Hypothalamus (tissue), 51 donors: ENCODE measurements at places on chromosomes 16 and 17.

- DNase-seq, result no peak
Observed at GRCh38 chr16:27799896-27800295, 250.0 kb downstream of the KATNIP start.

DNA sequence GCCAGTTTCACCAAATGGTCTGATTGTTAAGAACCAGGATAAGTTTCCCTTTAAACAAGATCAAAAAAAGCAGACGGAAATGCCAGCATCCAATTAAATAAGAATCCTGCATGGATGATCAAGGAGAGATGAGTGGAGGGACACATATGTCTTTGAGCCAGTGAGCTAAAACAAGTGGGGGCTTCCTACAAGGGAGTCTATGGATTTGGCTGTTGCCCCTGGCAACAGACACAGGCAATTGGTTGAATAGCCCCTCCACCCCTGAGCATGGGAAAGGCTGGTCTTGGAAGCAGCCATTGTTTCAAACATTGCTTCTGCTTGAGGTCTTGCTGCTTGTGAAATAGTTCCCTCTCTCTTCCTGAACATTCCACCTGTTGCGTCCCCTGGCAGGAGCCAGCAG lies 374.7 kb upstream of the ERCC4 start:
- DNase-seq, result no peak

GRCh38 chr17:67051837-67052236 lies 7.5 kb downstream of the CACNG1 start:
- DNase-seq, result no peak

DNA sequence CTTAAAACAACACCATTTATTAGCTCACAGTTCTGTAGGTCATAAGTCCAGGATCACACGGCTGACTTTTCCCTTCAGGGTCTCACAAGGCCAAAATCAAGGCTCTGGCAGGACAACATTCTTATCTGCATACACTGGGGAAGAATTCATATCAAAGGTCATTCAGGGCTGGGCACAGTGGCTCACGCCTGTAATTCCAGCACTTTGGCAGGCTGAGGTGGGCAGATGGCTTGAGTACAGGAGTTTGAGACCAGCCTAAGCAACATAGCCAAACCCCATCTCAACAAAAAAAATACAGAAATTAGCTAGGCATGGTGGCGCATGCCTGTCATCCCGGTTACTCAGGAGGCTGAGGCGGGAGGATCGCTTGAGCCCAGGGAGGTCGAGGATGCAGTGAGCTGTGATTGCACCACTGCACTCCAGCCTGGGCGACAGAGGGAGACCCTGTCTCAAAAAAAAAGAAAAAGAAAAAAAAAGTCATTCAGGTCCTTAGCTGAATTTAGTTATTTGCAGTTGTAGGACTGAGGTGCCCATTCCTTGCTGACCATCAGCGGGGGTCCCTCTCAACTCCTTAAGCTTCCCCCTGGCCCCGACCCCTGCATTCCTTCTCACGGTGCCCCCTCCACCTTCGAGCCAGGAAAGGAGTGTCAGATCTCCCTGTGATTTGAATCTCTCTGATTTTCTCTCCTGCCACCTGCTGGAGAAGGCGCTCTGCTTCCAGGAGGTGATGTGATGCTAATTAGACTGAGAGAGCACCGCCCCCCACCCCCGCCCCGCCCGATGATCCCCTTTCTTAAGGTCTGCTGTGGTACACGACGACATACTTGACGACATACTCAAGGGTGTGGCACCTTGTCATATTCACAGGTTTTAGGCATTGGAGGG lies 91.8 kb upstream of the CLEC18A start:
- DNase-seq, result no peak

GRCh38 chr16:2478279-2478678 lies 3.4 kb downstream of the TBC1D24 start:
- no peak for DNase-seq

DNA sequence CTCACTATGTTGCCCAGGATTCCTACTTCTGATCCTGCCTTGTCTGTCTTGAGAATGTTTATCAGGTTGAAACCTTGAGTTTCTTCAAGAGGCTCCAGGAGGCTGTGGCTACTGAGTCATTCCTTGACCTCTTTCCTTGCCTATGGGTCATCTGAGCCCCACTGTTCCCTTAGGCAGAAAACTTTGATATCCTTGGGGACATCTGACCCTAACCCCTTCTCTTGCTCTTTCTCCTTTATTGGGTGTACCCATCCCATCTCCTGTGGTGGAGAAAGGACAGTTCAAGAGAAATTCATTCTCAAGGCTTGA lies 12.5 kb downstream of the ARL4D start:
- DNase-seq, result no peak

DNA sequence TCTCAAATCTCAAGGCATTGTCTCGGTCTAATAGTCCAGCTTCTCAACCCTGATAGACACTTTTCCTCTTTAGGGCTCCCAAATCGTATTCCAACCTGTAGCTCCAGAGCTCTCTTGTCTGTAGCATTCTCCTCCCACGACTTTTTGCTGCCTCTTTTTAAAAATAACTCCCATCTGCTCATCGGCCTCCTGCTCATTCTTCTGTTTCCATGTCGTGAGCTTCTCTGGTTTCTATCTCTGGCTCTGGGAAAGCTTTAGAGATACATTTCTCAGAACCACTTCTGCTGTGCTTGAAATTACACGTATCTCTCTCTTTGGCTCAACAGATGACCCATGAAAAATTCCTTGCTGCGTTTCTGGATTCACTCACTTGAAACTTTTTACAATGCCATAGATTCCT lies 609.6 kb upstream of the C16orf82 start:
- no peak for DNase-seq

- no peak for DNase-seq
Observed at GRCh38 chr17:40323391-40324381, 14.7 kb downstream of the RARA start.

DNA sequence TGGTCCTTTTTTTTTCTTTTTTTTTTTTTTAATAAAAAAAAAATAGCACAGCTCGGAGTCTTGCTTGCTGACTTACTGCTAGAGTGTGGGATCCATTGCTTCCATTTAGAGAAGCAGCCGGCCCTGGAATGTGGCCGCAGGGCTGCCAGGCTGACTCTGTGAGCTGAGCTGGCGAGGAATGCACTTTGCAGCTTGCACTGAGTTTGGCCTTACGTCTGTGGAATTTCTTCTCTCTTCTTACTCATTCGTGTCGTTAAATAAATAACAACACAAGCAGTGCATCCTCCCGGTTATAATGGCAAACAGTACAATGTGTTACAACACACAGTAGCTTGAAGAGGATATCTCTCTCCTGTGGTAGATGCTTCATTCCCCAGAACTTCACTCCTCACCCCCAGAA lies 69.2 kb downstream of the PRKCB start:
- peak; percentile 4 for DNase-seq

DNA sequence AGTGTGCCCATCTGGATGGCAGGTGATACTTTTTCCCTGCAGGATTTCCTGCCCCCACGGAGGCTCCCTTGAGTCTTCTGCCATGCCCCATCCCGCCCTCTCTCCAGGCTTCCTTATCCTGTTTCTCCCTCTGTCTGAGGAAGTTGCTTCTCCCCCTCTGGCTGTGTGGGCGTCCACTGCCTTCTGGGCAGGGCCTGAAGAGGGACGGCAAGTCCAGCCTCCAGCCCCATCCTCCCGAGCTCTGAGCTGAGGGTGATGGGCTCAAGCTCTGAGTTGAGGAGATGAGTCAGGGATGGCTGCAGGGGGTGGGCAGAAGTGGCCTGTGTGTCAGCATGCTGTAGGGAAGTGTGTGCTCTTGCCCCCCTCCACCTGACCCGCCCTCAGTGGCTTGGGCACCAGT lies 14.2 kb upstream of the RAP1GAP2 start:
- DNase-seq, result no peak

- no peak for DNase-seq
Observed at GRCh38 chr17:81328489-81328888, 33.4 kb upstream of the SLC38A10 start.

- DNase-seq, result peak; percentile 24
Observed at GRCh38 chr16:57045694-57046381, 46.5 kb upstream of the CPNE2 start.

DNA sequence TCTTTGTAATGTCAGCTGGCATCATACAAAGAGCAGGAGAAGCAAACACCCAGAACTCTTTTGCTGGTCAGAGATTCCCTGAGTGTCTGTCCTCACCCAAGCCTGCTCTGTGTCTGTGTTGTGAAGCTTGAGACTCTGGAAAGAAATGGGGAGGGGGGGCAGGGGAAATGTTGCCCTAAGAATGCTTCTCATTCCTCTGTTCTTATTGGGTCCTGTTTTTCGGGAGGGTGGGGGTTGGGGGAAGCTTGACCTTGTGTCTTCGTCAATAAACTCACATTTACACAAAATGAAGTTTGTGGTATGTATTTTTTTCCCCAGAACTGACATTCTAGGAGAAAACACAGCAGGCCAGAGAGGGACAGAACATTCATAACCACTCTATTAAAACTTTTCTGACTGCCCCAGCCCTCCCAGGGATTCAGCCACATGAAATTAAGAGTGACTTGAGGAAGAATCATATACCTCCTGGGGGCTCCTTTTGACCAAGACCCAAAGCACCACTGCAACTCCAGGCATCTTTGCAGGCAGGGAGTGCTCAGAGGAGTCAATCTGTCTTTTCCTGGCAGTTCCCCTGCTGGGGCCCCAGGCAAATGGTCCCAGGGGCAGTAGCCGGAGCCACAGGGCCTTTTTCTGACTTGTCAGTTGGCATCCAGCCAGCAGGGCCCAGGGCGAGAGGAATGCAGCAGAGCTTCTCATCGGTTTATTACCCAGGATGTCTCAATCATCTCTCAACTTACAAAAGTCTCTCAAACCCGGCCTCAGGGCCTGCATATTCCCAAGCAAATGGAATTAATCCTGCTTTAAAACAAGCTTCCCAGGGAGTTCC lies 5.1 kb upstream of the RASL10B start:
- no peak for DNase-seq

- no peak for DNase-seq
Observed at GRCh38 chr17:81738801-81739393, 26.8 kb downstream of the SLC25A10 start.

- no peak for DNase-seq
Observed at GRCh38 chr16:31718998-31719397, 154.6 kb upstream of the ZNF267 start.

DNA sequence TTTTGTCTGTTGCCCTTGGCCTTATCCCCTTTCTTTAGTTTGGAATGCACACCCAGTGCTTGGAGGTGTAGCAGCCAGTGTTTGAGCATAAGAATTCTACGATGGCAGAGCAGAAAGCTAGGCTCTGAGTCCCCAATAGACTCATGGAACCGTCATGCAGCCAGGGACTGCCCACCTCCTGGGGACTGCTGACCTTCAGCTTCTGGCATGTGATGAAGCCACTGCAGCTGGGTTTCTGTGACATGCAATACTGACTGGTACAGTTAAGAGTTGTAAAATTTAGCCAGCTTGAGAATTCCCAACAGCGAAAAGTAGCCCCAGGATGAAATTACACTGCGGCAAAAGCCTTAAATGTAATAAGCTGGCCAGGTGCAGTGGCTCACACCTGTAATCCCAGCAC lies 9.0 kb upstream of the MAP3K14 start:
- DNase-seq, result no peak

DNA sequence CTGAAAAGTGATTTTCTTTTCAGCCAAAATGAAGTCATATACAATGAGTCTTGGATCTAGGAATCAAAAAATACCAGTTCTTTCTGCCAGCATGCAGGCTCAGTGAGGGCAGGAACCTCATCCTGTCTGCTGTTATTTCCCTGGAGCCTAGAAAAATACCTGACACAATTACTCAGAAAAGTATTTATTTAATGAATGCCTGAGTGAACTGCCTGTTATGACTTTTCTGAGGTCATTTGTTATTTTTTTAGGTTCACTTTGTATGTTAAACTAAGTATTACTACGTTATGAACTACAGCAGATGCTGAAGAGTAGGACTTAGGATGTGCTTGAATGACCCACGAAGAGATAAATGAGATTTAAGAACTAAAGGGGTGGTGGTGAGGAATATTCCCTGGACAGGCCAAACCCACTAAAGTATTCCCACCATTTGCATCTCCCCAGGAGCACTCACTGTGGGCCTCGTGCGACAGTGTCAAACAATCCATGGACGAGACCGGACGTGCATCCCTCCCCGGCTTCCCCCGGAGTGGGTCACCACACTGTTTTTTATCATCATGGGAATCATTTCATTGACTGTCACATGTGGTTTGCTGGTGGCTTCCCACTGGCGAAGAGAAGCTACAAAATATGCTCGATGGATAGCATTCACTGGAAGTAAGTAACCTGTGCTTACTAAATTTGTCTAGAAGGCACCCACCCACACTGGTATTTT lies 17.1 kb upstream of the VWA3A start:
- no peak for DNase-seq

- DNase-seq, result no peak
Observed at GRCh38 chr17:82843904-82844680, 4.3 kb upstream of the ZNF750 start.

- DNase-seq, result no peak
Observed at GRCh38 chr17:55062921-55063320, 94.4 kb downstream of the STXBP4 start.

DNA sequence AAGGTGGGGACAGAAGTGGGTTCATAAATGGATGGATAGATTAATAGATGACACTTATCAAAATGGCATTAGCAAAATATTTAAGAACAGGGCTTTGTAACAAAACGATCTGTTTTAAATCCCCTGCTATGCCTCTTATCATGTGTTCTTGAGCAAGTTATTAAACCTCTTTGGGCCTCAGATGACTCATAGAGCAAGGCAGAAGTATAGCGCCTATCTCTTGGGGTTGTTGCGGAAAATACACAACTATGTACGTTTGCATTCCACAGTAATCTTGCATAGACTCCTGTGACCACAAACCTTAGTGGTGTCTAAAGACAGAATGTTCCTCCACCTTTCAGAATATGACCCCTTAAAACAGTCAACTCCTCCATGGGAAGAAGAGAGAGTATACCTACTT lies 116.8 kb downstream of the CDYL2 start:
- DNase-seq, result no peak

DNA sequence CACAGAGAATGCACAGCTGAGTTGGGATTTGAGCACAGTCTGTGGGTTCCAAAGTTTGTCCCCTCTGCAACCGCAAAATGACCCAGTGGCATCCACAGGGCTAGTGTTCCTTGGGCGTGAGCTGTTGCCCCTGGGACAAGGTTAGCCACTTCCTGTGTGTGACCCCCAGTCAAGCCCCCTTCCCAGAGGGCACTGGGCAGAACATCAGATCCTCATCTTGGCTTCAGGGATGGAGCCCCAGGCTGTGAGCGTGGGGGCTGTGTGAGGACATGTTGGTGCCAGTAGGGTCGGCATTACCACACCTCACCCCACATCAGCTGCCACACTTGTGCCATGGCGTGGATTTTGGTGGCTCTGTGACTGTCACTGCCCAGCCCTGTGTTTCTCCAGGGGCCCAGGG lies 55.3 kb downstream of the USP22 start:
- no peak for DNase-seq

GRCh38 chr17:80187090-80187489 lies 17.3 kb downstream of the CARD14 start:
- DNase-seq, result no peak
